Naive thymus-derived CD4-positive, alpha-beta T cell (primary cell): ENCODE measurements at places on chromosomes 2 and 18.

GRCh38 chr18:63148449-63149301 is 170.9 kb downstream of the BCL2 start:
- DNase-seq, result no peak

DNA sequence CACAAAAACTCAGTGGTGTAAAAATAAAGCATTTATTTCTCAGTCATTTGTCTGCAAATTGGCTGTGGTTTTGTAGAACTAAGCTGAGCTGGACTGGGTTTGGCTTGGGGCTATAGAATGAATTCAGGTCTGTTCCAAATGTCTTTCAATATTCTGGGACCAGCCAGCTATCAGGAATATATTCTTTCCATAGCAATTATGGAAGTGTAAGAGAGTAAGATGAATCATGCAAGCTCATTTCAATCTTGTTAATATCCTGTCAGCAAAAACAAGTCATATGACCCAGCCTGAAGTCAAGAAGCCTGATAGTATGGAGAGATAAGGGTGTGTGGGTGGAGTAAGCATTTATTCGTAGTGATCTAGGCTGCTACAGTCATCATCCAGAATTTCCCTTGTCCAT is 481.0 kb upstream of the CDH2 start:
- DNase-seq, result no peak

DNA sequence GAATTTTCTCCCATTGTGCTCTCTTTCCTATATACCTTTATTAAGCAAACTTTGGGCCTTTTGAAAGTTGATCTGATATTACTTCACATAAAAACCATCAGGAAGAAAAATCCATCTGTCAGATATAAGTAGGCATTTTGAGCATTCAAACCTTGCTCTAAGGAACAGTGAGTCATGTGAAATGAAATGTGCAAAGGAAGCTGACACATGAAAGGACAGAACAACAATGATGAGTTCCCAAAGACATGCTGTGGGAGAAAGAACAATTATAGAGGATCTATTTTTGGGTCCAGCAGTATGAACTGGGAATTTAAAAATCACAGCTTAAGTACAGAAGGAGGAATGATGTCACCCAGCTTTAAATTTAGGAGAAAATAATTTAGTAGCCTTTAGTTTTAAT is 18.1 kb downstream of the CALCRL start:
- no peak for DNase-seq

GRCh38 chr2:171522788-171523087 is 464 bp downstream of the CYBRD1 start:
- no peak for DNase-seq

- DNase-seq, result no peak
These were observed 8.8 kb downstream of the PLCL1 start for GRCh38 chr2:197813093-197813787.

- DNase-seq, result no peak
These were observed 14.6 kb downstream of the DNAJB2 start for GRCh38 chr2:219293736-219294231.

GRCh38 chr2:165214093-165214492 is 10.2 kb upstream of the SCN3A start:
- no peak for DNase-seq

- DNase-seq, result no peak
These were observed 258.3 kb downstream of the CYRIA start for GRCh38 chr2:16407358-16407757.

DNA sequence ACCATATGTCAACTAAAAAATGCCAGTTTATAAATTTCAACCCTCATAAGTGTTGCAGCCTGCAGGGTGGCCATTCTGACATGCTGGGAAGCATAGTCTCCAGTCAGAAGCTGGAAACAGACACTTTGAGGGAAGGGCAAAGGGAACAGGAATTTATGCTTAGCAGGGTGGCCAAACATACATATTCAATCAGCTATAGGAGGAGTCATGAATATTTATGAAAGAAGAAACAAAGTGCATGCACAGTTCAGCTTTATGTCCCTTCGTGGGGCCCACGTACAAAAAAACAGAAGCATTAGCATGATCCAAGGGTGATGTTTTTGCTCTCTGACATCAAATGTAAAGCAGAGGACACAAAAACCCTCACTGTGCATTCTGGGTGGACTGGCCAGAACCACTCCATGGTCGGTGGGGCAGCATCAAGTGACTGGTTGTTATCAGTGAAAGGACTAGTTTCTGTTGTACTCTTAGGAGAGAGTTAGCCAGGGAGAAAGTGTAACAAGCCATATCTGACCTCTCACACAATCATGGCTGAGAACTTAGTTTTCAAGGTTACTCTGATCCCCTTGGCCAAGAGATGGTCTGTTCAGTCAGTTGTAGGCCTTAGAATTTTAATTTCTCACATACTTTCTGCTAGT is 9.9 kb upstream of the PDE11A start:
- no peak for DNase-seq

GRCh38 chr2:177667626-177668025 is 275.1 kb downstream of the AGPS start:
- no peak for DNase-seq

DNA sequence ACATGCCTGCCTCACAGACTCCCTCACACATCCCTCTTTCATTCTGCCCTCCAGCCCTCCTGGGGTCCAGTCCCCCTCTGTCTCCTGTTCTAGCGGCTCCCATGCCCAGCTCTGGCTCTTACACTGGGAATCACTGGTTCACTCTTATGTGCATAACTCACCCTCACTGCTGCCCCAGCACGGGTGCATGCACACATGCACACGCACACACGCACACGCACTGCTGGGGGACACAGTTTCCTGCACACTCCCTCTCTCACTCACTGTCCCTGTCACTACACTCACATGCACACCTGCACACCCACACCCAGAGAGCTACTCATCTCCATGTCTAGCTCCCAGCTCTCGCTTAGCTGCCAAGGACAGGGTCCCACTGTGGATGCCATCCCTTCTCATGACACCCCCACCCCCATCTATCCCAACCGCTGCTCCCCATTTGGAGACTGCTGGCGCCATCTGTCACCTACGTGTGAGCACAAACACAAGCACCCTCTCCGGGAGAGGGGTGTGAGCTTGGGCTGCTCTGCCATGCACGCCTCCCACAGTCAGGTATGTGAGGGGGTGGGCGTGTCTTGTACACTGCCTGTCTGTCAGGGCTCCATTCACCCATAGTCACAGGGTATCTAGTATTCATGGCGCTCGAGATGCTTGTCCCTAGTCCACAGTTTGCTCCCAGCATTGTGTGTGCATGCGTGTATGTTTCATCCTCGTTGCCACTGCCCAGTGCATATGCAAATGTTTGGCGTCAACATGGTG is 1.8 kb downstream of the ASIC4 start:
- no peak for DNase-seq

DNA sequence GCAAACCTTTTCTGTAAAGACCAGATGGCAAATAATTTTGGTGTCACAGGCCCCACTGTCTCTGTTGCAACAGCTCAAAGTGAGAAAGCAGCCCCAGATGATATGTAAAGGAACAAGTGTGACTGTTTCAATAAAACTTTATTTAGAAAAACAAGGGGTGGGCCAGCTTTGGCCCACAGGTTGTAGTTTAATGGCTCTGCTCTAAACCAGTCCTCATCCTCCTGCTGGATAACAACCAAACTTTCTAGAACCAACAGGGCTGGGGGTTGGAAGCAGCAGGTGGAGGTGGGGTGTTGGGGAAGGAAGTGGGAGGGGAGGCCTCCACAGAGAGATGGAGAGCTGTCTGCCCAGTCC is 28.8 kb upstream of the INHBB start:
- no peak for DNase-seq

DNA sequence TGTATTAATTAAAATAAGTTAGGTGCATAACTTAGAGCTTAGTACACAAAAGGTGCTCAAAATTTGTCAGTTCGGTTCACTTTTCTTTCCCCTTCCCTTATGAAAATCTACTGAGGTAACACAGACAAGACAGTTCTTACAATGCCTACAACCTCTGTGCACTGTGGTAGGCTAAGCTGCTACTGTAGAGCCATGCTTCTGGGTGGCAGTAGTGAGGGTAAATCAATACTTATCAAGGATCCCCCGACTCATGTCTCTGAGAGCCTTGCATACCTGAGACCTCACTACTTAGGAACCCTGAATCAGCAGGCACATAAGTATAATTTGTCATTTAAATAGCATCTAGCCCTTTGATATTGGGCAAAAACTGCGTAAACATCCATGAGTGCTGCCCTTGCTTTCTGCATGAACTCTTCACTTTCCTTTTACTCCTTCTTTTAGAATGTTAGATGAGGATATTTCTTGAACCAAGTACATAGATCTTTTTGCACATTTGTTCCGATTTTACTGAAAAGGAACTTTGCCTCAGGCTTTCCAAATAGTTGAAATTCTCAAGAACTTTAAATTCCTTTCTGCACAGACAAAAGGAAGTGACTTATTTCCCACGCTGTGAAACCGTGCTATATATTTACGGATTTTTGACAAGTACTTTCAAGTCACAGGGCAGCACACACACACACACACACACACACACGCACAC is 234.4 kb downstream of the TRIB2 start:
- DNase-seq, result no peak

DNA sequence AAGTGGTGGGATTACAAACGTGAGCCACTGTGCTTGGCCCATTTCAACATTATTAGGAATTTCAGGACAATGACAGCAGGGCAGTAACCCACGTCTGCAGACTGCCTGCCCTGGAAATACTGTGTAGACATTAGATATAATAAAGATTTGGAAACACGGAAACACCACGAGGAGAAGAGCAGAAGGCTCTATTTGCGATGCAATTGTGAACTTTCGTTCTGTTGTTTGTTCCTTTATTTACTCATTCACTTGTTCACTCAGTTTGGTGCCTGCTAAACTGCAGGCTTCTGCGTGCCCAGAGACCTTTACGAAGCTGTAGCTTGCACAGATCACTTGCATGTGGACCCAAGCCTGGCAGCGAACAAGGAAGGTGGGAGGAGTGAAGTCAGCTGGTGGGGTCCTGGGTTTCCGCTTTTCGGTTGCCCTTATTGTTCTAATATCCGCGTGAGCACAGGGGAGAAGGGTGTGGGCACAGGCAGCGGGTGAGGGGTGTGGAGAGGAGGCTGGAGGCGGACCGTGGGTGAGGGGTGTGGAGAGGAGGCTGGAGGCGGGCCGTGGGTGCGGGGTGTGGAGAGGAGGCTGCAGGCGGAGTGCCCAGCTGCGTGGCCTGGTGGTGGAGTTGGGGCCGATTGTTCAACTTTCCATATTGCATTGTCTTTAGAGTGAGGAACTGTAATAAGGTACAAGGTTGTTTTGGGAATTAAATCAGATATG is 3.4 kb downstream of the COLEC11 start:
- no peak for DNase-seq

- DNase-seq, result no peak
These were observed 25.3 kb downstream of the CRIM1 start for GRCh38 chr2:36380624-36381481.

GRCh38 chr2:241620419-241620769 is 16.6 kb downstream of the THAP4 start:
- DNase-seq, result no peak

GRCh38 chr2:72293620-72294019 is 146.0 kb upstream of the CYP26B1 start:
- no peak for DNase-seq

- DNase-seq, result no peak
These were observed 27.5 kb upstream of the RUFY4 start for GRCh38 chr2:218041302-218042168.

GRCh38 chr2:239393388-239393940 is 7.4 kb downstream of the HDAC4 start:
- no peak for DNase-seq

DNA sequence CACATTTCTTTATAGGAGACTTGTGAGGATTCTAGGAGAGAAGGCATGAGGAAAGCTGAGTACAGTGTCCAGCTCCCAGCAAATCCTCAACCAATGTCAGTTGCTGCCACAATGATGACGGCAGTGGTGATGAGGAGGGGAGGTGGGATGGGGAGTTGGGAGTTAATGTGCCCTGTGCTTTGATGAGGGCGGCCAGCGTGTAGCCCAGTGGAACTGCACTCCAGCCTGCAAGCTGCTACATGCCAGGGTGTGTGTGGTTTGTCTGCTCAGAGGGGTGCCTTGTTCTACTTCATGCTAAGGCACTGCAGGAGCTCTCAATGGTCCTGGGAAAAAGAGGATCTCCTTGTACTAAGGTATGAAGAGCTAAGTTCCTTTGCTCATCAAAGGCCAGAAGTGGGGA is 96.1 kb downstream of the MSH2 start:
- no peak for DNase-seq

DNA sequence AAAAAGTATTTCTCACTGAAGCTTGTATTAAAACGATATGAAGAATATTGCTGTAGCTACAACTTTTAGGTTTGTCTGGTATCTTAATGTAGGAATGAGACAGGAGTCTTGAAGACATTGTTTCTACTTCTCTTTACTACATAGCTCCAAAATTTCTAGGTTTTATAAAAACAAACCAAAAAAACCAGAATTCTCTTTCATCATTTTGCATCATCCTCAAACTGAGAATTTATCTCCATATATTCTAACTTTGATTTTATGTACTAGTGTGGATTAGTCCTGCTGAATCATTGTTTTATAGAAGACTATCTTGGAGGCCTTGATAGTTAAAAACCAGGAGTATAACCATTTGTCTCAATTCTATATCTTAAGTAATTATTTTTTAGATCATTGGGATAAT is 100.2 kb downstream of the ICA1L start:
- no peak for DNase-seq

GRCh38 chr2:82411071-82411470 is 2048.0 kb downstream of the SUCLG1 start:
- DNase-seq, result no peak

DNA sequence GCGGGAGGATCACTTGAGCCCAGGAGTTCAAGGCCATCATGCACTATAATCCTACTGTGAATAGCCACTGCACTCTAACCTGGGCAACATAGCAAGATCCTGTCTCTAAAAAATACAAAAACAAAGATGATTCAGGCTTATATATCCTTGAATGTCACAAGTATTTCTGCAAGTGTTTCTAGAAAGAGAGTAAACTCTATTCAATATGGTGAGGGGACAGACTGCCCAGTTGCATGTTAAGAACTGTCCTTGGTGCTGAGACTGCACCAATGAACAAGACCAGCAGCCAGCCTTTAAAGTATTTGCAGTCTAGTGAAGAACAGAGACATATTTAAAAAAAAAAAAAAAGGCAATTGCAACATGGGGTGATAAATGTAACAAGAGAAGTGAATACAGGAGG is 16.4 kb downstream of the MAP3K19 start:
- DNase-seq, result no peak

GRCh38 chr2:175400975-175401374 is 219.5 kb upstream of the ATP5MC3 start:
- DNase-seq, result no peak

DNA sequence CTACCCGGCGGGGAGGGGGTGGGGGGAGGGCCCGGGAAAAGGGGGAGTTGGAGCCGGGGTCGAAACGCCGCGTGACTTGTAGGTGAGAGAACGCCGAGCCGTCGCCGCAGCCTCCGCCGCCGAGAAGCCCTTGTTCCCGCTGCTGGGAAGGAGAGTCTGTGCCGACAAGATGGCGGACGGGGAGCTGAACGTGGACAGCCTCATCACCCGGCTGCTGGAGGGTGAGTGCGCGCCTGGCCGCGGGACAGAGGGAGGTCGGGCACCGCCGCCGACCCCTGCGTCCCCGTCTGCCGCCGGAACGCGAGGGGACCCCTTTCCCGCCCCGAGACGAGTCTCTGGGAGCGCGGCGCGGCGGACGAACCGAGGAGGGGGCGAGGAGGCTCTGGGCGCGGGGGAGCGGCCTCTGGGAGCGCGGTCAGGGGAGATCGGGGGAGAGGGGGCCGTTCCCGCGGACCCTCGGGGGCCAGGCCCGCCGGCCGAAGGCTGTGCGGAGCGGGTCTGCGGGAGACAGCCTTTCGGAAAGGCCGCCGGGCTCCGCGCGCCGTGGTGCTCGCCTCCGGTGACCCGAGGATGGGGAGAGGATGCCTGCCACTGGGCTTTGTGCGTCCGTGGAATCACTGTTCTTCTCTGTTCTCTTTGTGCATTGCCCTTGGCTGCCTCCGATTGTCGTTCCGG is 463 bp downstream of the PPP1CB start:
- DNase-seq, result peak; percentile 50
